ENCODE measurements at places on chromosomes 11 and 22.

- no peak for DNase-seq
Observed at GRCh38 chr11:69211540-69211919, 55.8 kb downstream of the SMIM38 start.

DNA sequence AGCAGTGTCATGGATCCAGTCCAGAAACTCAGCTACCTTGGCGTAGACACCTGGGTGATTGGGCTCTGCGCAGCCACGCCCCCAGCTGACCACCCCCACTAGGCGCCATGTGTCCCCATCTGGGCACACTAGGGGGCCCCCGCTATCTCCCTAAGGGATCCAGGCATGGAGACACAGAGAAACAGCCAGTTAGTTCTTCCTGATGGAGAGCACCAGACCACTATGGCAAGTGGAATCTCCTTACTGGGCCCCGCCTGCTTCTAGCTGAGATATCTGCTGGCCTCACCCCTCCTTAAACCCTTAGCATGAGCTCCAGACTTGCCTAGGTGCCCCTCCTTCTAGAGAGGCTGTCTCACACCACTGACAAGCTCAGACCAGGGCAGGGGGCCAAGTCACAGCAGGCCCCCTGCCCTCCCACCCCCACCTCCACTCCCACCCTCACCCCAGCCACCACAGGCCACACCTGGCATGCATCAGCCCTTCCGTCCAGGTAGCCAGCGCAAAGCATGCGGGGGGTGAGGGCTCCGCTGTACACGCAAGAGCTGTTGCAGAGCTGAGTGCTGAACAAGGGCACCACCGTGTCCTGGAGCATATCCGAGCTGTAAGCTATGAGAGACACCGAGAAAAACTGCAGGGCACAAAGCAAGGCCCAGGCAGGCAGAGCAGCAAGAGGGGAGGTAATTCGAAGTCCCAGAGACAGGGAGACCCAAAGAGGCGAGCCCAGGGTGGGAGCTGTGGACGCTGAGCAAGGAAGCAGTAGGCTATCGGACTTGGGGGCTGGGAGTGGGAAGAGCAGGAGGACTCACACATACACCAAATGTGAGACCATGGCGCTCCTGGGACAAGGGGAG is 16.1 kb downstream of the TMPRSS5 start:
- DNase-seq: no peak

DNA sequence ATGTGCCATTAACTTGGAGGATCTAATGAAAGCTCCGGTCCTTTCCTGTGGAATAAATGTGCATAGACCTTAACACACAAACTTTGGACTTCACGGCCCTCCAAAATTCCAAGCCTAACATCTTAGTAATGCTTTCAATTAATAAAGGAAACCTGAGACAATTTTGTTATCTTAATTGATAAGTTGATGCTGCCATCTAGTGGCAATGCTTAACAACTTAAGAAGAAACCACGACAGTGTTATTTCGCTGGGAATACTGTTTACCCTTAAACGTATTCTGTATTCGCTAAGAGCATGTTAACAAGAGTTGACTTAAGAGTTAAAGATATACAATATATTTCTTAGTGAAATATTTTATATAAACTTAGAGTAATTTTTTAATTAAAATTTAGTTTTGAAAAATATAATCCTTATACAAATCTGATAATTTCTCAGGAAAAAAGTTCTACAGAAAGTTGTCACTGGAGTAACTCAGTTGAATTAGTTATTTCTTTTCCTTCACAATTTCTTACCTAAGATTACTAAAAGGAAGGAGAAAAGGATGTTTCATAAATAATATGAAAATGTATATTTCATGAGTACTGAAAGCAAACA is 35.0 kb upstream of the OR9G4 start:
- DNase-seq: no peak

DNA sequence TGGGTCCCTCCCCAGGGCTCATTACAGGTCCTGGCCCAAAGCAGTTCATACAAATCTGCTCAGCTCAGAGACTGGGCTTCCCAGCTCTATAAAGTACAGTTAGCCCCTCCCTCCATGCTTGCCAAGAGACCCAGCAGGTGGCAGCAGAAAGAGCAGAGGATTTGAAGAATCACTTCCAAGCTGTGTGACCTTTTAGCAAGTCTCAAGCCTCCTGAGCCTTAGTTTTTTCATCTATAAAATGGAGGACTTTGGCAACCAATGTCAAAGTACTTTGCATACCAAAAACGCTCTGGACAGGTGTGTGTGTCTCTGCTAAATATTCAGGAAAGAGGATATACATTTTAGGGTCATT is 26.6 kb downstream of the RELT start:
- no peak for DNase-seq

DNA sequence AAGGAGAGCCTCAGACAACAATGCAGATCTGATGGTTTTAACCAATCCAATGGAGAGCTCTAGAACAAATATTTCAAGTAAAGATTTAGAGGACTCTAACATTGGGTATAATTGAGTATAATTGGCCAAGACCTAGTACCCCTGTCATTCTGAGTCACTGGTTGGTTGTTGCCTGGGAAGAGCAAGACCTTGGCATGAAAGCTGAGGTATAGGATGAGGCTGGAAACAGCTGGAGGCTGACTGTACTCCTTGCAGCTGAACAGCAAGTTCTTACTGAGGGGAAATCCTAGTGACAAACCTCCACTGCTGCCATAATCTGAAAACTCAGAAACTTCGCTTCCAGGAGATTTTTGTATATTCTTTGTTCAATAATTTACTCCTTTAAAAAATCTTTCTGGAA is 54.3 kb upstream of the MUC15 start:
- no peak for DNase-seq

DNA sequence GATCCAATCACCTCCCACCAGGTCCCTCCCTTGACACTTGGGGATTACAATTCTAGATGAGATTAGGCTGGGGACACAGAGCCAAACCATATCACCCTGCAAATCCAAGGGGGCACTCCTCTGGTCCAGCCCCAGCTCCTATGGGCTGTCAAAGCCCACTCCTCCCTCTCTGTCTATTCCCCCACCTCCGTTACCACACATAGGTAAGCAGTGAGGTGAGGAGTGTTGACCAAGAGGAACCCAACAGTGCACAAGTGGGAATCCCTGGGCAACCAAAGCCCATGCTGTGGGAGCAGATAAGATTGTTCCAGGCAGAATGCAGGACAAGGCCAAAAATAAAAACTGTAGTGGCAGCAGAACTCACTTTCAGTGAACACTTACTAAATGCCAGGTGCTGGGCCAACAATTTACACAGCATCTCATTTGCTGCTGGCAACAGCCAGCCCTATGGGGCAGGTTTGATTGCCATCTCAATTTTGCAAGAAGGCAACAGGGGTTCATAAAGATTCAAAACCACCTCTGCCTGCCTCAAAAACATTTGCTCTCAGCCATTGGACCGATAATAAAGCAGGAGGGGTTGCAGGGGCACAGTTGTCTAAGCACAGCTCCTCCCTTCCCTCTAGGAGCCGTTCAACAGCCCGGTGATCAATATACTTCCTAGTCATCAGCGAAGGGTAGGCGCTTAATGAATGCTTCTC is 8.9 kb downstream of the SDF2L1 start:
- DNase-seq: no peak

DNA sequence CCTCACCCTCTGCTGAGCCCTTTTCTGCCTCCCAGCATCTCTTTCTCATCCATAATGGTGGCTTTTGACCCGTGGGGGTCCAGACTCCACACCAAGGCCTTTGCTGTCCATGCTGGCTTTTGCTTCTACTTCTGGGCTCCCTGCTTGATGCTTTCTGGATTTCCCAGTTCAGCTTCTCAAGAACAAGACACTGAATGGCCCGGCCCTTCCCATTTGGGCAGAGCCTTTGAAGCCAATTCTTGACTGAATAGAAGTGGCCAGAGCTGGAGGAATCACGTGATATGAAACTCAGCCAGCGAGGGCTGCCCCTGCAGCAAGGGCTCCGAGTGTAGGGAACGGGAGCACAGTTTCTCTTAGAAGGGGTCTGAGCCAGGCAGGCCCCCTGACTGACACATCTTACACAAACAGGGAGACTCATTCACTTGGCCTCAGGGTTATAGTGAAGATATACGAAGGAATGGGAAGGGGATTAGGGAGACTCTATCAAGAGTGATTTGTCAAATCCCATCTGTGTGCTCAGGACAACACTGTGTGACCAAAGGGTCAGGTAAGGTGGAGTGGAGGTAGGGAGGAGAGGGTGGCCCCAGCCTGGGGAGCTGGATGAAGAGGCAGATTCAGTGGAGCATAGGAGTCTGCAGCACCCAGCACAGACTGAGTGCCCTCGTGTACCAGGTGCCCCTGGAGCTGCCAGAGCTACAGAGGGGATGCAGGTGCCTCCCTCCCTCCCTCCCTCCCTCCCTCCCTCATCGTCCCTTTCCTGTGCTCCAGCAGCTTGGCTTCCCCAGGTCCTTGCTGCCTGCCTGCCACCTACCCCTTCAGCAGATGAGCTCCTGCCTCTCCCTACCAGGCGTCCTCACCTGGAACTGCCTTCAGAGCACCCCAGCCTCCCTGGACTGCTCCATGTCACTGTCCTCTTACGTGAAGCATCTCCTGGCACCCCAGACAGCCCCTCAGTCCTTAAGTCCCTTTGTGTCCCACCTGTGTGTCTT is 106.0 kb downstream of the TRIM29 start:
- DNase-seq: no peak

GRCh38 chr22:42308892-42309468 is 38.5 kb upstream of the TCF20 start:
- no peak for DNase-seq

GRCh38 chr11:85517272-85517671 is 109.9 kb downstream of the DLG2 start:
- no peak for DNase-seq

DNA sequence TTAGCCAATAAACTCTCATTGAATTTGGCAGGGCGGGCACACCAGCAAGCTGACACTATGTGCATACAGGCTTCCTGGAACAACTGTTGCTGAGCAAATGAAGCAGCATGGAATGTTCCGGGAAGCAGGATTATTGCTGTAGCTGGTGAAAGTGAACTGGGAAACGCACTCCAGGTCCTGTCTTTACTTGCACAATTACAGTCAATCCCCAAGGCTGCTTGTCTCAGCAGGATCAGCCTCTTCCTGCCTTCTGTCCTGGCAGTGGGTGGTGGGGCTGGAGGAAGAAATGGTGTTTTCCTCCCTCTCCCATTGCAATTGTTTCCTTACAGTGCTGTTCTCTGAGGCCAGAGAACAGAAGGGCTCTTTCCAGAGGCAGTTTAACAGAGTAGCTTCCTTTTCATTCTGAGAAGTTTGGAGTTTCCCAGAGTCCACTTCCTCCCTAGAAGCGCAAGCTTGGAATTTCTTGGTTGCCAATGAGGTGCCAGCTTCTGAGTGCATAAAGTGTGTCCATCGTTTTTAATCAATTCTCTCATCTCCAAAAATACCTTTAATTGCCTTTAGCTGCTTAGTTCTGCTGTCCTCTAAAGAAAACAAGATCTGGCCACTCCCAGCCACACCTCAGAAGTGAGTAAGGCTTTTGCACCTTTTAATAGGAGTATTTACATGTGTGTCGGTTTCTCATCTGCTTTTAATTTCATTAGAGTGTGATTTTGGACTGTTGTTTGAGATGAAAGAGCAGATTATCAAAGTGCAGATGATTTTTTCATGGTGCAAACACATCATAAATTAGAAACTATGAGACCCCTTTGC is 19.9 kb downstream of the CD44 start:
- no peak for DNase-seq

- DNase-seq: no peak
Observed at GRCh38 chr11:67412495-67413179, 2.8 kb upstream of the CARNS1 start.

GRCh38 chr11:94835594-94835927 is 67.4 kb downstream of the AMOTL1 start:
- no peak for DNase-seq

- DNase-seq: no peak
Observed at GRCh38 chr11:71999362-71999761, 653 bp downstream of the IL18BP start.

DNA sequence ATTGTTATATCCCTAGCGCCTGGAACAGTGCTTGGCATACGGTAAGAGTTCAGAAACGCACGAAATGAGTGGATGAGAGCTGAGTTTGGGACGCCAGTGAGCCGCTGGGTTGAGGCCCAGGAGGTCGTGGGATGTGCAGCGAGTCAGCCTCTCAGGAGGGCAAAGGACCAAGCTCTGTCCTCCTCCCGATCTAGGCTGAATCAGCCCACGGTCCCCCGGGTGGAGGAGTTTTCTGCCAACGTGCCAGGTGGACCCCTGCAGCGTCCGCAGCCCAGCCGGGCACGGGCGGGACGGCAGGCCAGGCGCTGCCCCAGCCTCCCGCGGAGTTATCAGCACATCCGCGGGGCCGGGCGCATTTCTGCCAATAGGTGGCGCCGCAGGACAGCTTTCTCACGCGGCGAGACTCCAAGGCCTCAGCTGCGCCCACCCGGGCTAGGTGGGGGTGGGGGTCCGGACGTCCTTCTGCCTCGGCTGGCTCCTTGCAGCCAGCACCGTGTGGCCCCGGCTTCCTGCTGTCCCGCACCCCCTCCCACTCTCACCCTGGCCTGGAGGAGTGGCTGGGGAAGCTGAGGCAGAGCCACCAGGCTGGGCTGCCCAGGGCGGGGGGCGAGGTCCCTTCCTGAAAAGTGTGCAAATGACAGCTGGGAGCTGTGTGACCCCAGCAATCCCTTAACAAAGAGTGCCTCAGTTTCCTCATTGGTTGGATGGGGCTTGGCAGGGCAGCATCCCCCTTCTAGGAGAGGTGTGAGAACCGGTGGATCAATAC is 2.2 kb upstream of the RPS19BP1 start:
- peak; percentile 87 for DNase-seq

DNA sequence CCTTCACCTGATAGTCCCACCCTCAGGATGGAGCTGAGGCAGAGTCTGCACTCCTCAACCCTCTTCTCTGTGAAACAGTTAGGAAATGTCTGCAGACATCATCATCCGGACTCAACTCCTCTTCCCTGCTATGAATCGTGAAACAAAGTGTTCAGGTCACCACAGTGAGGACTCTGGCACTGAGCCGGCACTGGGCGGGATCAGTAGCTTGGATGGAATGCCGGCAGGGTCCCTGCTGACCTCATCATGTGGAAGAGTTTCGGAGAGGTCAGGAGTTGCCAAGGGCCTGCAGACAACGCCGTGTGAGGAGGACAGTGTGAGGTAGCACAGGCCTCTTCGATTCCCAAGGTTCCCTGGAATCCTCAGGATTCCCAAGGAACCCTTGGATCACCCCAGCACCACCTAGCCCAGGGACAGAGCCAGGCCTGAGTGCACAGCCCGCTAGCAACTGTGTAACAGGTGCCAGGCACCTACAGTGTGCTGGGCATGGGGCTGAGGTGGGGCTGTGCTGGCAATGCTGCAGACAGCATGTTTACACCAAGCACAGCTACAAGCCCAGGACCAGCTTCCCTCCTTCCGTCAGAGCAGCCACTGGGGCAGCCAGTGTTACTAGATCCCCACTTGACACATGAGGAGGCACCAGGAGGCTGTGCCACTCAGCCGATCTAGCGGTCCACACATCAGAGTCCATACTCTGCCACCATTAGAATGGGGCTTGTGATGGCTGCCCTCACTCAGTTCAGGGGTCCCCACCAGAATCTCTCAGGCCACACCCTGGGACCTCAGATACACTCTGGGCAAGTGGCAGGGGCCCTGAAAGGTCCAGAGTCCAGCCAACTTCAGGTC is 693 bp upstream of the LINC01488 start:
- no peak for DNase-seq

Measured in stimulated activated CD4-positive, alpha-beta T cell treated with anti-CD3 and anti-CD28 coated beads, Interleukin-12 subunit alpha, Interleukin-12 subunit beta, amount 100 ng/mL, for 4 hours (primary cell).